Hematopoietic multipotent progenitor cell (in vitro differentiated cells): ENCODE measurements at places on chromosomes 13 and 19. TPM values are rescaled to one million over a fixed set of nuclear protein-coding genes. Genes with fewer than 3 reads are reported as not detected.

The CEACAM21 gene
- 11.3 TPM for total RNA-seq

The CD22 gene
- 11.0 TPM for total RNA-seq

The MEIOSIN gene
- not detected for total RNA-seq

The CEACAM8 gene
- total RNA-seq = 0.27 TPM

The MEF2B gene
- 0.27 TPM for total RNA-seq

DNA sequence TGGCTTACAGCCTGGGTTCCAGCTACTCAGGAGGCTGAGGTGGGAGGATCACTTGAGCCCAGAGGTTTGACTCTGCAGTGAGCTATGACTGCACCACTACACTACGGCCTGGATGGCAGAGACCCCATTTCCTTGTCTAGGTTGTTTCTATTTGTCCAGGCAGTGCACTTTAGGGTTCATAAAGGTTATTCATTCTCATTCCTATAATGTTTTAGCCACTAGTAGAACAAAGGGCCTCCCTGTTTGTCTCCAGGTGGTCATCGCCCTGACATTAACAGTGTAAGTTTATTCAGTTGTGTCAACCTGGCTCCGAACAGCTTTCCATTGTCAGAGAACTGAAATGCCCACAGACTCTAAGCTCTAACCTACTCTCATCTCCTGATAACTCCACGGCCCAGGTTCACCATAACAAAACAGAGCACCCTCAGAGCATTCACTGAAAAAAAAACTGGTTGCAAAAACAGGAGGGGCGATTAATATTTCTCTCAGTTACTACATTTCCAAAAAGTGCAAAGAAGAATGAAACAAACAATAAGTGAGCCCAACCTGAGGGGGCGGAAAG lies 37.1 kb downstream of the SMAD9 start:
- no peak for DNase-seq

DNA sequence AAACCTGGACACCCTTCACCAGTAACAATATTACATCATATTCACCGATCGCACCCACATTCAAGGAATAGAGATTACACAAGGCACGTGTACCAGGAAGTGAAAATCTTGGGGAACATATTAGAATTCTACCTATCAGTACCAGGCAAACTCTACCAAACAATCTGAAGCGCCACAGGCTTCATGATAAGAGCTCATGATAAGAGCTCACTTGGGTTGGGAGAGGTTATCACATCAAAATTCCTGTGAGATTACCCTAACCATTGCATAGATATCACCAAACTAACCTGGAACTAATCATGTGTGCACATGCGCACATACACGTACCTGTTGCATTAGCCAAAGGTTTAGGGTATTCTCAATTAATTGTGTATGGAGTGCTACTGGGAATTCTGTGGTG lies 1861.3 kb downstream of the PCDH9 start:
- DNase-seq = no peak

- DNase-seq = peak; percentile 23
These were observed 29.1 kb downstream of the NFIX start for GRCh38 chr19:13024126-13024950.

- DNase-seq = no peak
These were observed 203.4 kb downstream of the COL4A1 start for GRCh38 chr13:110103534-110103933.

DNA sequence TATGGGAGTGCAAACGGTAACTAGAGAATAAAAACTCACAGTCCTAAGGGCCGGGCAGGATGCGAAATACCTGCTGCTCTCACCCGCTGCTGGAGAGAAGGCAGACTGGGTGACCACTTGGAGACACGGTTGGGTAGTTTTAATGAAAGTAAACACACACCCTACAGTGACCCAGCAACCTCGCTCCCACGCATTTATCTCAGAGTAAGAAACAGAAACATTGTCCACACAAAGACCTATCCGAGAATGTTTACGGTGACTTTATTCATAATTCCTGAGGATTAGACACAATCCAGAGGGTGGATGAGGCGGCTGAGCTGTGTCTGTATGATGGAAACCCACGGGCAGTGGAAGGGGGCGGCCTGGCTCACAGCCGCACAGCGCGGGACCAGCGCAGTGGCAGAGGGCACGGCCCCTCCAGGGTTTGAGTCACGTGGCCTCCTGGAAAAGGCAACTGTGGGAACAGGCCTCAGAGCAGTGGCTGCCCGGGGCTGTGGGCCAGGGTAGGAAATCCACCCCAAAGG lies 73.5 kb upstream of the C13orf46 start:
- DNase-seq = no peak

DNA sequence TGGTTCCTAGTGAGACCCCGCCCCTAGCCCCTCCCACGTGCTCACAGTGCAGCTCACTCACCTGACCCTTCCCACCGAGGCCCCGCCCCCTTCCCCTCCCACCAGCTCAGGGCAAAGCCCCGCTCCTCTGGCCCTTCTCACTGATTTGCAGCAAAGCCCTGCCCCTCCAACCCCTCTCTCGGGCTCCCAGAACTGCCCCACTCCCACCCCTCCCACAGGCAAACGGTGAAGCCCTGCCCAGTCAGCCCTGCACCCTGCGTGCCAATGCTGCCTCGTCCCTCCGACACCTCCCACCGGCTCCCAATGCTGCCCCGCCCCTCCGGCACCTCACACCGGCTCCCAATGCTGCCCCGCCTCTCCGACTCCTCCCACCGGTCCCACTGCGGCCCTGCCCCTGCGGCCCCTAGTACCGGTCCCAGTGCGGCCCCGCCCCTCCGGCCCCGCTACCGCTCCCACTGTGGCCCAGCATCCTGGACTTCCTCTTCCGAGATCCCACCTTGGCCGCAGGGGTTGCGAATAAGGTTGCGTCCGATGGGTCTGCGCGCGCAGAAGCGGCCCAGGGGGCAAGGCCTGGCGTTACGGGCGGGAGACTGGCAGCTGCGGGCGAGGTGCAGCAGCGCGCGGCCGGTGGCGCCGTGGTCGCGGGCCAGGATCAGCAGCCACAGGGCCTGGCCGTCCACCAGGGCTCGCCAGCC lies 834 bp downstream of the FBXO27 start:
- peak; percentile 77 for DNase-seq

DNA sequence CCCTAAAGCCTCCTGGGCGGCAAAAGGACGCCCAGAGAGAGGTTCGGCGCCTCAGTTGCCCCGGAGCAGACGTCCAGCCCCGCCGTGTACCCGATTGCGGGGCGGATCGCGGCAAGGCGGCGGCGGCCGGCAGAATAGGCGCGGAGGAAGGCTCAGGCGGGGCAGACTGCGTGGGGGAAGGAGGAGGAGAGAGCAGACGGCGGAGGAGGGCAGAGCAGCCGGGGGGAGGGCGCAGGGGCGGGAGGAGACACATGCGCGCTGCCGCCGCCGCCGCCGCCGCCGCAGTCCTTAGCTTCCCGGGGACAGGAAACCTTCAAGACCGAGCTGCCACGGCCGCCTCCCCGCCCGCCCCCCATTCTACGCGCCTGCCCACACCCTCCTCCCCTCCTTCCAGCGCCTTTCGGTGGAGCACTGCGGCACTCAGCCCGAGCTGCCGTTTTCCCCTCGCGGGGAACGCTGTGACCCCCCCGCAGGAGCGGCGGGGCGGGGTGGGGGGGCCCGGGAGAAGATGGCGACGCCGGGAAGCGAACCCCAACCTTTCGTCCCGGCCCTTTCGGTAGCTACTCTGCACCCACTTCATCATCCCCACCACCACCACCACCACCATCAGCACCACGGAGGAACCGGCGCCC lies at the start of gene LRCH1:
Gene LRCH1 (plus strand): TSS at position 282 of the 632 bp plus-strand sequence. CDS start 227 bp downstream, at position 509.
- DNase-seq = peak; percentile 93

GRCh38 chr13:30026093-30026492 lies 175.7 kb upstream of the UBL3 start:
- no peak for DNase-seq

DNA sequence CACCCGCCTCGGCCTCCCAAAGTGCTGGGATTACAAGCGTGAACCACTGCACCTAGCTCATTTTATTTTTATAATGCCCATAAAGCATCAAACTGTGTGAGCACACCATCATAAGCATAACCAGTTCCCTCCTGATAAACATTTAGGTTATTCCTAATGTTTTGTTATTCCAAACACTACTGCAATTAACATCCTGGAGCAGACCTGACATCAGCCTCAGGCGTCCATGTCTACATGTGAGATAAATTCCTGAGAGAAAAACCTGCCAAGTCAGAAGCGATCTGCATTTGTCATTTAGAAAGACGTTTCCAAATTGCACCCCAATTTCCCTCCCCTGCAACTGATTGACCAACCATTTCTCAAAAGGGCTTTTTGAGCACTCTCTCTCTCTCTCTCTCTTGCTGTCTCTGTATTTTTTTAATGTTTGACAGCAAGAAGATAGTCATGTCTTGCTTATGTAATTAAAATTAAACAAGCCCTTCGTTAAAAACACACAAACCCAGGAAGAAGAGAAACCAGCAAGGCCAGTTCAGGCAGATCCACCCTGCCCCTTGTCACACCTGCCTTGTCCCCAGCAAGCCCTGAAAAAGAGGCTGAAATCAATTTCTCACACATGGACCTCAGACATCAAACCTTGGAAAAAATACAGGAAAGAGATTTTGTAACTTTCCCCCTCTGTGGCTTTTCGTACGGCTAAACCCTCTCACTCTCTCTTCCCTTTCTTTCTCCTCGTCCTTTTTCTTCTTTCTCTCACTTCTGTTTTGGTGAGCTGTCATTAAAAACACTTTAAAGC lies 9.9 kb downstream of the LYPD3 start:
- DNase-seq = no peak

DNA sequence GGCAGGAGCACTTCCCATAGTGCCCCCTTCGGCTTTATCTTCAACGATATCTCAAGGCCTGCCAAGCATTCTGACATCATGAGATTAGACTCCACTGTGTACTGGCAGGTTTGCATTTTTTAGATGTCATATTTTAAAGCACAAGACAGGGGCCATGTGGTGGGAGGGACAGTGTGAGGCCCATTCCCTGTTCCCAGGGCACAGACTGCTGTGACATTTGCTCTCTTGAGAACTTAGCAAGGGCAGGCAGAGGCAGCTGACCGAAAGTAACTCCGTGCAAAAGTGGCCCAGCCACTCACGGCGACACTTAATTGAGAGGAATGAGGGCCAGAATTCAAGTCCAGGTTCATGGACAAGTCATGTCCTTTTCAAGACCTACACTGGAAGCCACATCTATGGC lies 201.8 kb downstream of the COL4A1 start:
- DNase-seq = no peak

DNA sequence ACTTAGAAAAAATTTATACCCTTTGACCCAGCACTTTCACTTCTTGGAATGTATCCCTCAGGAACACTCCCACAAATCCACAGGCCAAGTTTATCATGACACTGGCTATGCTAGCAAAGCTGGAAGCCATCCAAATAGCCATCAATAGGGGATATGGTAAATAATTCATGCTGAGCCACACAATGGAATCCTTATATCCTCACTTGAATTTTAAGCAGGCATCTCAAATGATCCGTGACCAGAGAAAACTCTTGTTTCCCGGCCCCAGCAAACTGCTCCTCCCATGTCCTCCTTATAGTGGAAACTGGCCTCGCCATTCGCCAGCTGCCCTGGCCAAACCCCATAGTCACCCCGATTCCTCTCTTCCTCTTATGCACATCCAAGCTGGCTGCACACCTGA lies 37.6 kb downstream of the GRIK5 start:
- DNase-seq = no peak

DNA sequence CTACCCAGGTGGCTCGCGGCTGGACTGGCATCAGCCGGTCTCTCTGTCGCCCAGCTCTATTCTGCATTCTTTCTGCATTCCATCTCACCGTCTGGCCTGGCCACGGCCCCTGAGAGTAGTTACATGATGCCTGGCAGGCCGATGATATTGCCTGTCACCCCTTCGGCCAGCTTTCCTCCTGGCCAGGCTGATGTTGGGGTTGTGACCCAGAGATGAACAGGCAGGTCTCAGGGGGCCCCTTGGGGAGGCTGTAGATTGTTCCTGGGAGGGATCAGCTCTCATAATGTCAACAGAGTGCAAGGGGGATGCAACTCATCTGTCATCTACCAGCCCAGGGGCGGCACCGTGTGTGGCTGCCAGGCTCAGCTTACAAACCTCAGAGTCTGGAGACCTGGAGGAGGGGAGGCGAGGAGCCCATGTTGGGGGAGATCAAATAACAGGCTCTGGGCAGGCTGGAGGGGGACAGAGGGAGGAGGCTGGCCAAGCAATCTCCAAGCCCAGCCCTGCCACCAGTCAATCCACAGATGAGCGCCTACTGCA lies 13.6 kb upstream of the FBXO17 start:
- no peak for DNase-seq

- no peak for DNase-seq
These were observed 90.4 kb upstream of the PEG3 start for GRCh38 chr19:56930647-56931535.

DNA sequence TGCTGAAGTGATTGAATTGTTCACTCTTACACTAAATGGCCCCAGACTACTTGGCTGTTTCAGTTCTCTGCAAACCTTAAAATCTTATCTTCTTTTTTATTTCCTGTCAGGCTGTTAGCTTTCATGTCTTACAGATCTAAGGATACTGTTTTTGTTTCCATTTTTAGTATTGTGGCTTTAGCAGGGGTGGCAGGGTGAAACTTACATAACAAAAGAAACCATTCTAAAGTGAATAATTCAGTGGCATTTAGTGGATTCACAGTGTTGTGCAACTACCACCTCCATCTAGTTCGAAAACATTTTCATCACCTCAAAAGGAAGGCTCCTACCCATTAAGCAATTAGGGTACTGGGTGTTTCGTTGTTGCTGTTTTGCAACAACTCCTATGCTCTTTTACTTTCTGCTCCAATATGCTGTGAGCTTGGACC lies 19.8 kb downstream of the TMEM272 start:
- DNase-seq = no peak

DNA sequence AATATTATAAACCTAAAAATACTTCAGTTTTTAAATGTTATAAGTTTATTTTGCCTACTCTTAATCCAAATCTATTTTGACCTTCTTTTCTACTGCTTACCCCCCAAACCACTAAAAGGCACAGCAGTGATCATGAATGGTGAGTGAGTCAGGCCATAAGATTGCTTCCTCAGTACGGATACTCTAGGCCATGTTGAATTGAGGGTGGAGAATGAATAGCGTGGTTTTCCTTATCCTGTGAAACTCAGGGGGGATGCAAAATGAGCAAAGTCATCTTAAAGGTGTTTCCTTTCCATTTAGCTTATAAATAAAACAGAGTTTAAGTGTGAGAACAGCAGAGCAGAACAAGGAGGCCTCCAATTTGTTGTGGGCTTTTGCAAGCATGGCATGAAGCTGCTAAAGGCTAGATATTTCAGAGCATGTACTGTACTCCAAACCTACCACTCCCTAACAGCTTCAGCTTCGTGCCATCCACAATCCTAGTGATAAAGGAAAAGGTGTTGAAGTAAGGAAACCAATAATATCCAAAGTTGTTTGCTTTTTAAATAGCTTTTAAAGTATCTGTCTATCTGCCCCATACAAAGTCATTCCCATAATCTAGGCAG lies 25.0 kb downstream of the SERPINE3 start:
- DNase-seq = no peak

DNA sequence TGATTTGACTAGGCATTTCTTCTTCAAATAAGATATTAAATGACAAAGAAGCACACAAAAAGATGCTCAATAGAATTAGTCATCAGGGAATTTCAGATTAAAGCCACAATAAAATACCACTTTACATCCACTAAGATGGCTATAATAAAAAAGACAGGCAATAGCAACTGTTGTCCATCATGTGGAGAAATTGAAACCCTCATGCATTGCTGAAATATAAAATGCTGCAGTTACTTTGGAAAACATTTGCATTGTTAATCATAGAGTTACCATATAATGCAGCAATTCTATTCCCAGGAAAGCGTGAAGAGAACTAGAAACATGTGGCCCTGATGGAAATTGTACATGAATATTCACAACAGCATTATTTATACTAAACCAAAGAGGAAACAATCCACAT lies 605.5 kb upstream of the SLITRK1 start:
- DNase-seq = no peak
